ENCODE measurements at places on chromosomes 3 and 15. TPM values are rescaled to one million over a fixed set of nuclear protein-coding genes. Genes with fewer than 3 reads are reported as not detected.

LRRC49 gene
- 11.0 TPM for total RNA-seq

PLEKHO2 gene
- 16.6 TPM for total RNA-seq

C3orf85 gene
- not detected for total RNA-seq

NAALADL2 gene
- 0.28 TPM for total RNA-seq

MRPL47 gene
- total RNA-seq = 53.2 TPM

P2RY1 gene
- 1.8 TPM for total RNA-seq

SRP14 gene
- total RNA-seq = 136 TPM

NEIL1 gene
- 6.2 TPM for total RNA-seq

GOLGA6L7 gene
- total RNA-seq = not detected

ACY1 gene
- 69.9 TPM for total RNA-seq

DNASE1L3 gene
- not detected for total RNA-seq

CCDC54 gene
- total RNA-seq = not detected

SGO1 gene
- total RNA-seq = 18.9 TPM

GALK2 gene
- total RNA-seq = 23.7 TPM

CAPN3 gene
- 3.8 TPM for total RNA-seq

ROPN1 gene
- not detected for total RNA-seq

XIRP1 gene
- not detected for total RNA-seq

LCTL gene
- total RNA-seq = 0.14 TPM

SAMMSON gene
- not detected for total RNA-seq

CIP2A gene
- total RNA-seq = 24.5 TPM

FAM107A gene
- not detected for total RNA-seq

ESYT3 gene
- 0.92 TPM for total RNA-seq

RLBP1 gene
- not detected for total RNA-seq

POPDC2 gene
- total RNA-seq = 0.39 TPM

PIGZ gene
- total RNA-seq = 1.0 TPM

SPATA12 gene
- total RNA-seq = 0.03 TPM

IGF2BP2 gene
- total RNA-seq = 165 TPM

SH3GL3 gene
- total RNA-seq = 0.20 TPM

CHCHD6 gene
- 28.1 TPM for total RNA-seq

GOLGA8M gene
- not detected for total RNA-seq

ASB14 gene
- total RNA-seq = not detected

POTEB2 gene
- total RNA-seq = not detected

ATOSA gene
- total RNA-seq = 5.3 TPM

CKMT1B gene
- 54.5 TPM for total RNA-seq

IRAK2 gene
- total RNA-seq = 7.1 TPM

B3GNT5 gene
- 59.8 TPM for total RNA-seq

ADAMTS9 gene
- total RNA-seq = 0.07 TPM

Measured in foreskin keratinocyte (primary cell).